ENCODE measurements at places on chromosomes 2 and 18.

DNA sequence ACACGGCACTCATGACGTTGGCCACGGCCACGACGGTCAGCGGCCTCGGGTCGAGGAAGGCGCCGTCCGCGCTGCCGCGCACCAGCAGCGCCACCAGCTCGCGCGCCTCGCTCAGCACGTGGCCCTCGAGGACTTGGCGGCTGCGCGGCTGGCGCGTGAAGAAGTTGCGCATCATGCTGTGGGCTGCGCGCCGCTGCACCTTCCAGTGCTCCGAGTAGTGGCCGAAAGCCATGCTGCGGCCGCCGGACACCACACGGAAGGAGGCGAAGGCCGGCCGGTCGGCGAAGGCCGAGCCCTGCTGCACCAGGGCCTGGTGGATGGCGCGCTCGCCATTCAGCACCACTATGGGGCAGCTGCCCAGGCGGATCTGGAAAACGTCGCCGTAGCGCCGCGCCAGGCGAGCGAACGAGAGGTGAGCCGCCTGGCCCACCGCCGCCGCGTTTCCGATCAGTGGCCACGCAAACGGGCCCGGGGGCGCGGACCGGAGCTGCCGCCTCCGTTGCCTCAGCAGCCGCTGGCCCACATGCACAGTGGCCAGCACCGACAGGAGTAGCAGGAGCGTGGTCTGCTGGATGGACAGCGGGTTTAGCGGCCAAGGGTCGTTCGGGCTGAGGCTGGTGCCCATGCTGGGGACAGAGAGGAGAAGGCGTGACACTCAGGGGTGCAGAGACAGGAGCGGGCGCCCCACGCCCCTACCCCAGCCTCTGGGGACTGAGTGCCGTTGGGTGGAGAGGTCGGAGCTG lies 1.0 kb downstream of the CYP1B1 start:
- no peak for DNase-seq

DNA sequence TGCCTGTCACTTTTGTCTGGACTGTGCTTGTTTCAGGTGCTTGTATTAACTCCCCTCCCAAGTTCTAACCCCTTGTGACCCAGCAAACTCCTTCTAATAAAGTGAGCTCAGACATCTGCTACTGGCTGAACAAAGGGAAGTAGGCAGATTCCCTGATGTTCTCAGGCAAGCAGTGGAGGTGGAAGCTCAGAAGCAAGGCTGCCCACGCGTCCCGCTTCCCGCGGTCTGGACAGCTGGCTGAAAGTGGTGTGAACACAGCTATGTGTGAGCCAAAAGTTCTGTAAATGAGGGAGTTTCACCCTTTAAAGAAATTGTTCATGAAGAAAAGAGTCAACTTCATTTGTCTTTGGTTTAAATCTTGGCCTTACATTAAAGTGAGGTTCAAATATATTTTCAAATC lies 40.0 kb downstream of the NAPG start:
- no peak for DNase-seq

DNA sequence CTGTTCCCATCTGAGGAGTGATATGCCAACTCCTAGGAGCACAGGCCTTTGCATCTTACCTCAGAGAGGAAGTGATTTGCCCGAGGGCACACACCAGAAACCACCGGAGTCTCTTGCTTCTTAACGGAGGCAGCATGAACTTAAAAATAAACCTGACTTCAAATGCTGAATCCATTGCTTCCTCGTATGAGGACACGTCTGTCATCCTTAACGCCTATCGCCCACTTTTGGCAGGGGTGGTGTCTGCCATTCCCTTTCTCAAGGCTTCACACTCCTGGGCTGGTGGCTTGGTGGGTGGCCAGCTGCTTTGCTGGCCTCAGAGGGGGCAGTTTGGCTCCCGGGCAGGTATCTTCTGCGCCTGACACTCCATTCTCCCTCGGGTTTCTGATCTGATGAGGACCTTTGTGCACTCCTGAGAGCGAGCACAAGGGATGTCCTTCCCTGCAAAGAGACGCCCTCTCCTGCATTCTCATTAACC lies 1.1 kb upstream of the PREB start:
- DNase-seq = no peak

DNA sequence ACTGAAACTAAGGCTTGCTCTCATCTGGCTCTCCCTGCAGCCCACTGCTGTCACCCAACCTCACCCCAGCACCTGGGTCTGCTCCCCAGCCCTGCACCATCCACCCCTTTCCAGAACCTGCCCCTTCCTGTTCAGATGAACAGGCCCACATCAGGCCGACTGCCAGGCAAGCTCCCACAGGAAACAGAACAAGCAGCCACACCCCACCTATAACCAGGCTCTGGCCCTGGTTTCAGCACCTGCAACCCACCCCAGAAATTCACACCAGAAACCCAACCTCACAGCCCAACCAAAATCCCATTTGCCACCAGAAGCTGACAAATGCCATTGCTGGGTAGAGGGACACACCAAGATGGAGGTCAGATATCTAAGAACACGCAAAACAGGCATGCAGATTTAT lies 159.2 kb upstream of the ID2 start:
- DNase-seq = no peak

DNA sequence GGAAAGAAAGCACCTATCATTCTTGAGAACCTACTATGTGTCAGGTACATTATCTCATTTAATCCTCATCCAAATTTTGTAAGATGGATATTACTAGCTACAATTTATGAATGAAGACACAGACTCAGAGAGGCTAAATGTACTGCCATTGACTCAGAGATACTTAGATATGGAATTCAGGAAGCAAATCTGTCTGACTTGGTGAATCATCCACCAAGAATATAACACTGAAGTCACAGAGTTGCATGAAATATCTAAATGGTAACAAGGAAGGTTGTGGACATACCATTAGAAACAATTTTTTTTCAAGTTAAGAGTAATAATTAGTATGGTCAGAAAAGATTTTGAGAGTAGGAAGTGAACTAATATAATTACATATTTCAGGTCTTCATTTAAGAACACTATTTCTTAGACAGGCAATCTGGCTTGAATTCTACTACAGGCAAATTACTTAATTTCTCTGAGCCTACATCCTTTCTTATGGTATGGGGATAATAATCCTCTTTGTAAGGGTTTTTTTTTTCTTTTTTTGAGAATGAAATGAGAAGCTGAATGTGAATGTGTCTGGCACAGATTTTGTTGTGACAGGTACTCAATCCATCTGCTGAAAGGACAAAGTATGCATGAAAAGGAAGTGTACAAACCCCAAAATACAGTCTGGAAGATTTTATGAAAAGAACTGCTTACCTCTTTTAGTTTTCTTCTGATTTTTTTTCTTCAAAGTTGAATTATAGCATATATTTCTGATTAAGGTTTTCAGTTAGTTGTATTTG lies 14.8 kb upstream of the C2orf66 start:
- DNase-seq = no peak

GRCh38 chr2:208280234-208280633 lies 14.2 kb downstream of the PIKFYVE start:
- no peak for DNase-seq

- DNase-seq = no peak
Measured at GRCh38 chr18:3086871-3087270, 73.9 kb upstream of the LPIN2 start.

- no peak for DNase-seq
Measured at GRCh38 chr2:108428286-108429009, 20.6 kb upstream of the GCC2 start.
